DMS153 (cell line): ENCODE measurements at places on chromosomes 4 and X.

DNA sequence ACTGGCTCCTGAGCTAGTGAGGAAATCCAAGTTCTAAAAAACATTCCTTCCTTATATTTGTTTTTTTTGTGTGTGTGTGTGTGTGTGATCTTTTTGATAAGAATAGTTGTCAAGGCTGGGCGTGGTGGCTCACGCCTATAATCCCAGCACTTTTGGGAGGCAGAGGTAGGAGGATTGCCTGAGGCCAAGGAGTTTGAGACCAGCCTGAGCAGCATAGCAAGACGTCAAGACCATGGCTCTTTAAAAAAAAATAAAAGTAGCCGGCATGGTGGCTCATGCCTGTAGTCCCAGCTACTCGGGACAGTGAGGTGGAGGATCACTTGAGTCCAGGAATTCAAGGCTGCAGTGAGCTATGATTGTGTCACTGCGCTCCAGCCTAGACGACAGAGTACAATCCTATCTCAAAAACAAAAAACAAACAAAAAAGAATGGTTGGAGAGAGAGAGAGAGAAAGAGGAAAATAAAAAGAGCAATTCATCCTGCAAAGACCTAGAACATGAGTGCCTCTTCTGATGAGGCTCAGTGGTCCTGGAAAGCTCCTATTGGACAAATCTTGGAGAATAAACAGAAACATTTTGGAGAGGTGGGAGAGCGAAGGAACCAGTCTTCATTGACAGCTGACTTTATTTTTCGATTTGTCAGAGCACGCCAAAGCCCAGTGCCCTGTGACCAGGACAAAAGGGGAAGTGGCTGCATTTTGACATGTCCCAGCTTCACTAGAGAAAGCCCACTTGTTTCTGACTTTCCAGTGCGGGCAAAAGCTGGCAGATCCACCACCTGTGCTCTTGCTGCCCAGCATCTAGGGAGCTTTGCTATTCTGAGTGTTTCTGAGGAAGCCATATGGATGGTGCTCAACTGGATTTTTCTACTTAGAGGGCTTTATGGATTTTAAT lies 244.7 kb downstream of the PALLD start:
- no peak for DNase-seq

- no peak for DNase-seq
These were observed 217.4 kb upstream of the GIMD1 start for GRCh38 chr4:106585915-106586349.

DNA sequence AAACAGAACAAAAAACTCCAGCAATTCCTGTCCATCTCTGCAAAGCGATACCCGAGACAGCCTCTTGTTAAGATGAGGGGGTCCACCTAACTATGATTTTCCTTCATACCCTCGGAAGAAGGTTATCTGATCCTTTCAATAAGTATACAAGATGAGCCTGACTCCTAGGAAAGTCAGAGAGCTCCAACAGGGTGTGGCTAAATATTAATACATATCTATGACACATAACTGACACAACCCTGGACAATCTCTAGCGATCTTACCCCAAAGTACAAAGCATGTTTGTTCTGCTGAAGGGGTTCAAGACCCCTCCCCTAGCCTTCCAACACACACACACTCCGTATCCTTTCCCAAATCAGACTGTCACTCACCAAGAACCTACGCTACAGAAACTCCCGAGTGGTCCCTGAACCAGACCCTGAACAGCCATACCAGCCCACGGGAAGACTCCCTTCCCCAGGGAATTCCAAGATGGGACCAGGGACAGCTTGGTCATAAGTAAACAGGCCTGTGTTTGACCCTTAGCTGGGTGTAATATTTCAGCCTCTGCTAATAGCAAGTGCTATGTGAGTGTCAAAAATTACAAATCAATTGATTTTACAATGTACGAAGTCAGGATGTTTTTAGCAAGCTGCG lies 110.3 kb downstream of the PRKX start:
- no peak for DNase-seq

DNA sequence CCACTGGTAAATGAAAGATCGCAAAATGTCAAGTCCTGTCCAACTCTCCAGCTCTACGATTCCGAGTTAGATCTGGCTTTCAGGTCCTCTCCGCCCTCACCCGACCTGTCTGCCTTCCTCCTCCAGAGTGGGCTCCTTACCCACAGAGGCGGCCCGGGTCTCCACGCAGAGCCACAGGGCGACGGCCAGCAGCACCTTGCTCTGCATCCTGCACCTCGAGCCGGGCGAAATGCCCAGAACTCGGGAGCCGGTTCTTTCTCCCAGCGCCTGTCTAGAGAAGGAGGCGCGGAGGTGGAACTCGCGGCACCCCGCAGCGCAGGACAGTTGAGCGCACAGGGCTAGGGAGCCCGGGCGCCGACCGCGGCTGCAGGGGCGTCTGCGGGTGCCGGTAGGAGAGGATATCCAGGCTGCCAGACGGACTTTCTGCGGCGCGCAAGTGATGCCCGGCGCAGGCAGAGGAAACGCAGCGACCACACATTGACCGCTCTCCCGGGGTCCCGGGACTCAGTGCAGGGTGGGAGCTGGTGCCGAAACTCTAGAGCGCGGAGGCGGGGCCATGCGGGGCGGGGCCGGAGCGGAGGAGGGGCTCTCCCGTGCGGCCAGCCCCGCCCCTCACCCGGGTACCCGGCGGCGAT lies at the start of gene KDR:
Gene KDR (minus strand): TSS at position 509 of the 635 bp plus-strand sequence. CDS start 302 bp downstream, at position 207.
- peak; percentile 26 for DNase-seq

DNA sequence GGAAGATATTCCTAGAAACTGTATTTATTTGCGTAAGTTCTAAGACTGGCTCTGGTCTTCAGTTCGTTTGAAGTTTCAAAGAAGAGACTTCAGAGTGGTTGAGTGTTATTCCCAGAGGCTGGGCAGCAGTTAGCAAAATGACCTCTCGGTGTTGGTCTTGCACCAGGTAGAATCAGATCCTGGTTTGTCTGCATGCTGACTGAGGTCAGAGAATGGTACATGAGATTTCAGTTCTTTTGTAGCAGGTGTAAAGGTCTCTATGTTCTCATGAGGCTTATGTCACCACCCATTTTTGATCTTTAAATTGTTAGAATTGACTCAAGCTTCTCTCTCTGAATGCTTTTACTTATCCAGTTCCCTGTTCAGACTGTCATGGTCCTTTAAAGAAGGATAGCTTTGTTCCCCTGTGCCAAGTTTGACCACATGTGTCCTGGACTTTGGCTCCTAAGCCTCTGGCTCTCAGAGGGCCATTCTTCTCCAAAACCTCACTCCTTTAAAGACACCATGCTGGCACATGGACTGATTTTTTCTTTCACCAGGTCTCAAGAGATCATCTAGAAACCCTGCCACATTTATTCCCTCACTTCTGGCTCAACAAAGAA lies 355.8 kb upstream of the BOD1L1 start:
- DNase-seq: no peak

GRCh38 chrX:115911967-115912366 lies 258.6 kb upstream of the AGTR2 start:
- DNase-seq: no peak

GRCh38 chr4:164439037-164439436 lies 314.9 kb upstream of the SMIM31 start:
- no peak for DNase-seq

- DNase-seq: no peak
These were observed 3.7 kb downstream of the SH3RF1 start for GRCh38 chr4:169267070-169267469.

DNA sequence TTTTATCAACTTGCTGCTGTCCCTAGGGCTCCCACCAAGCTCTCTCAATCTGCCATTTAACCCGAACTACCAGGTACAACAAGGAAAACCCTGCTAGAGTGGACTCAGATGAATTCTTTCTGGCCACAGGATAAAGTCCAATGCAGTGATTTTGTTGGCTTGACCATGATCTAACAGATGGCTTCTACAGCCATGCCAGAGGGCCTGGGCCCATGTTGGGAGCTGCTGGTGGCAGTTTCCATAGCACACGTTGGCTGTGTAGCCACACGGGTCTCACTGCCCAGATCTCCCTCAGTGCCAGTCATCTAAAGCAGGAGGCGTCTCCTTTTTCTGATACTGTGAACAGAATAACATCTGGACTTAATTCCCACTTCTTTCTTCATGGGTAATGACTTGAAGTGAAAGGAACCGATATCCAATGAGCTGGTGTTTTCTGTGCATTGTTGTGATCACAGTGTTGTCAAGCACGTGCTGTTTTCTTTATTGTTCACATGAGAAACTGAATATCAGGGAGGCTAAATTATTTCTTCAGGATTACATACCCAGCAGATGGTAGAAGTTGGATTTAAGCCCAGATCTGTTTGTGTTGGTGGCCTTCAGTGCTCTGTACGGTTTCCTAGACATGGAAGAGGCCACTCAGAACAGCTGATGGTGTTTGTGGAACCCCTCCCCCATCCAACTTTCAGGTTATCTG lies 85.2 kb upstream of the CLCN4 start:
- peak; percentile 61 for DNase-seq

DNA sequence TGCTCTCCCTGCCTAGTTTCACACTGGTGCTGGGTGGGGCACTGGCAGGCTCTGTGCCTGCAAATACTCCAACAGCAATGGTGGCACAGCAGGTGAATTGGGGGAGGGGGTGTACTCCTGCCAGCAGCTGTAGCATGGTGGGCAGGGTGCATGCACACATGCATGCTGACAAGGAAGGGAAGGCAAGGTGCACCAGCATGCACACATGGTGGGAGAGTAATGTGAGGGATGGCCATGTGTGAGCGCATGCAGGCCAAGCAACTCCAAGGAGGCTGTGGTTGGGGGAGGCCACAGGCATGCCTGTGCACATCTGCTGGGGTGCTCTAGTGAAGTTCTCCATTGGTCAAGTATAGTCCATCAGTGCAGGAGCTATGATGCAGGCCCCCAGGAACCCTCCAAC lies 54.5 kb upstream of the INPP4B start:
- DNase-seq: no peak

DNA sequence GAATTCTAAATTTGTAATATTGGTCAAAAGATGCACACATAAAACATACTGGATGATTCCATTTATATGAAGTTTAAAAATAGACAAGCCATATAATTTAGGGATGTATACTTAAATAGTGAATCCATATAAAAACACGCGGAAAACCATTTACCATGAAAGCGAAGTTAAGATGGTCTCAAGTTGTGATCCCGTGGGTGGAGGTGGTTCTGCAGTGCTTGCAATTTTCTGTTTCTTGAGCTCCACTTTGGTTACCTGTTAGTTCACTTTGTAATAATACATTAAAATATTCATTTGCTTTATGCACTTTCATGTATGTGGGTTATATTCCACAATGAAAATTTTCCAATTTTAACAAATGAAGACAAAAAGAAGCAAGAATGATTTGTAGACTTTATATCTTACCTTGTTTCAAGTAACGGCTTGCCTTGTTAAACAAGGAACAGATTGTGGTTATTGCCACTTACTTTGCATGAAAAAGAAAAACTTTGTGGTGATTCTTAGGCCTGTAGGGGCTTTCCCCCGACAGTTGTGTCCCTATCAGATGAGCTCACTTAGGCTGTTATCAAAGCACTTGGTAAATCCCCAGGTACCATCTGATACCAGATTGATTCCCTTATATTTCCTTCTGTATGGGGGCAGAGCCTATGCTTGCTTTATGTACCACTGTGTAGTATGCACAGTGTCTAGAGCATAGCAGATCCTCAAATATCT lies 12.2 kb downstream of the UCP1 start:
- no peak for DNase-seq

GRCh38 chr4:182293691-182294255 lies 50.6 kb downstream of the TENM3 start:
- DNase-seq: no peak

GRCh38 chr4:172573899-172574298 lies 594.7 kb upstream of the GALNT7 start:
- DNase-seq: no peak

DNA sequence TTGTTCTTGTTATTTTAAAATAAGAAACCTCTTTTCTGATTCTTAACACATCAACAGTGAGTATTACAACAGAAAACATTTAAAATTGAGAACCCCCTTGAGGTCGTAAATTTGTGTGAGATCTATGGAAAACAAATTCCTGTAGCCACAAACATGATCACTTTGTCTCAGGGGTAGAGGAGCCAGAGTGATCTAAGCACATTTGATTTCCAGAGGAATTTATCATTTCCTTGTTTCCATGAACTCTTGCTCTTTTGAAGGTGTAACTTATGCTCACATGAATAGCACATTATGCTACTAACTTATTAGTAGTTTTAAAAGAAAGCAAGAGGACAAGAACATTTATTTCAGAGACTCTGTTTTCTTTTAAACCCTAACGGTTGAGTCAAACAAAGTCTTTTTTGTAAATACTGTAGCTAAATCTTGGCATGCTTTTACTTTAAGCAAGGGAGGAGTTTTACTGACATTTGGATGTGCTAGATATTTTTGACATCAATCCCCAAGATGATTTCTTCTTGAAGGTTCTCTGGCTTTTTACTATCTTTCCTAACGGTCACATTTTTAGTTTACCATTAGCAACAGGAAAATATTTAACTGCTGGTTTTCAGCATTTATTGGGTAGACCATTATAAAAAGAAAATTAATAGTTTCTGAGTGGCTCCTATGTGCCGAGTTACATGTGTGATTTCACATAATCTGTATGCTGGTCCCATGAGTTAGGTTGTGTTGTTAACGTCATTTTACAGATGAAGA lies 27.9 kb upstream of the ZCCHC12 start:
- no peak for DNase-seq

GRCh38 chrX:149837639-149838038 lies 43.3 kb upstream of the MAGEA8 start:
- DNase-seq: no peak

- no peak for DNase-seq
These were observed 128.4 kb upstream of the TMEM164 start for GRCh38 chrX:109874548-109874947.

- no peak for DNase-seq
These were observed 242.4 kb upstream of the CNKSR2 start for GRCh38 chrX:21131786-21132185.

DNA sequence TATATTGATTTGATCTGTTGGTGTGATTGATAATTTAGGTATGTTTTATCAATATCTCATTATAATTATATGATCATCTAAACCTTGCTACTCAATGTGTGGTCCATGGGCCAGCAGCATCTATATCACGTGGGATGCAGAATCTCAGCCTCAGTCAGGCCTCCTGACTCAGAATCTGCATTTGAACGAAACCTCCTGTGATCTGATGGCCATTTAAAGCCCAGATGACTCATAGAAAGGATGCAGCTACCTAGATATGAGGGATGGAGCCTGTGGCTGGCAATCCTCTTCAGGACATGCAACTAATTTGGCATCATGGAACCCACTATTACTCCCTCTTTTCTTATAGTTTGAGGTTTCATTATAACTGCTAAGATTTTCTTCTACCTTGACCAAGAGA lies 11.3 kb upstream of the CHRNA9 start:
- no peak for DNase-seq

GRCh38 chrX:78027798-78028197 lies 58.4 kb upstream of the PGAM4 start:
- no peak for DNase-seq

- DNase-seq: no peak
These were observed 48.6 kb downstream of the BCOR start for GRCh38 chrX:40049084-40049641.

GRCh38 chr4:173088144-173088543 lies 80.5 kb upstream of the GALNT7 start:
- no peak for DNase-seq

DNA sequence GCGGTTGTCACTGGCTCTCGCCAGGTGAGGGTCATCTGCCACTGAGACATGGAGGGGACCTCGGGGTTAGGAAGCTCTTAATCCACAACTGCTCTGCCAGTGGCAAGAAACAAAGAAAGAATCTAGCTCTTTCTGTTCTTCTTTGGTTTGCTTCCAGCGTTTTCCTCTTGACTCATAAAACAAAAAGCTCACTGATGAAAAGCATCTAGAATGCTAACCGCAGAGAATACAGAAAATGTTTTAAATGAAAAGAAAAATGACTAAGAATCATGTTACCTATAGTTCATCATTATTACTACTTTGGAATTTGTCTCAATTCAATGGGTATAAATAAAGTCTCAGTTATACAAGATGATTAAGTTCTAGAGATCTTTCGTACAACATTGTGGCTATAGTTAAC lies 274.8 kb upstream of the TENM3 start:
- DNase-seq: no peak
